Activated T-cell treated with anti-CD3 and anti-CD28 coated beads for 4 hours (primary cell): ENCODE measurements at places on chromosomes 2 and 18.

GRCh38 chr2:69138247-69138772, 125.3 kb downstream of the ANTXR1 start:
- DNase-seq, result no peak

DNA sequence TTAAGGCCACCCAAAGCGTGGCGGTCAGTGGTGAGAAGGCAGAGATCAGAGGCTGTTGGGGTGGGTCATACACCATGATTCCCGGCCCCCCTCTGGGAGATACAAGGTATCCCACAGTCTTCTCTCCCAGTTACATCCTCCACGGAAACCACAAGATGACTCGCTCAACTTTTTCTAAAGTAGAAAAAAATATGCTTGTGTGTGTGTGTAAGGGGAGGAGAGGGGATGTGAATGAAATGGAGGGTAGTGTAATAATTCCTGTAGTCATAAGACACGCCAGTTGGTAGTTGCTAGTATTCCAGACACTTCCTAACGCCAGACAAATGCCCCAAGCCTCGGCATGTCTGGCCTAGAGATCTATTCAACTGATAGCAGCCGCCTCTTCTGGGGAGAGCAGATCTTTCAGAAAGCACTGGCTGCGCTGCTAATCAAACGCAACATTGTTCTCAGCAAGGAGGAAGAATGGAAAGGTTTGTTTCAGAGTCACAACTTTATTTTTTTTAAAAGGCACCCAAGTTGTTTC, 143.5 kb downstream of the TGIF1 start:
- no peak for DNase-seq

DNA sequence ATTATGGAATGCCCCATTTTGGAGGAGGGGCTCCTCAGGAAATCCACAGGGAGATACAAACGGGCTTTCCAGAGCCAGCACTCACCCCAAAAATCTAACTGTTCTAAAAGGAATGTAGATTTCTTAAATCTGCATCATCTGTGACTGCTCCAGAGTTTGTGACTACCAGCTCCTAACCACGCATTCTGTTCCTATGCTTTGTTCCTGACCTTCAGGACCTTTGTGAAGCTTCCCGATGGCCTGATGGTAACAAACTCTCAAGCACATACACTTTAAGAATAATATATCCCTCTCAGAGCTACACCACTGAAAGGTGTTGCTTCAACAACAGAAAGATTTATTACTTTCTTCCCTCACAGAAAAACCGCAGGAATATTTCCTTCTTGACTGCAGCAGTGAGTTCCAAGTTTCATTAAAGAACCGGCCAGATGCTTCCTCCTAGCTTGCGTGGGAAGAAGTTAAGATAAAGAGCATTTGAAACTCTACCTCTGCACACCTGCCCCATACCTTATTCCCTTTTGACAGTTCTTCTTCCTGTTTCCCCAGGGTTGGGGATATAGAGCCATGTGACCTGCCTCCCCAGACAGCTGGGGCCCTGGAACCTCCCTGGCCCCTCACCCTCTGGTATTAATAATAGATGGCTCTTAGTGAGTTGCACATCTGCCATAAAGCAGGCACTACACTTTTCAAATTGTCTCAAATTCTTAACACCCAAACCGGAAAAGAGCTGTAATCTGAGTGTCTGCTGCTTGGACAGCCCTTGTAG, 40.2 kb upstream of the EML4 start:
- no peak for DNase-seq

- no peak for DNase-seq
These were observed 2.5 kb downstream of the GALNT3 start for GRCh38 chr2:165791421-165792103.

DNA sequence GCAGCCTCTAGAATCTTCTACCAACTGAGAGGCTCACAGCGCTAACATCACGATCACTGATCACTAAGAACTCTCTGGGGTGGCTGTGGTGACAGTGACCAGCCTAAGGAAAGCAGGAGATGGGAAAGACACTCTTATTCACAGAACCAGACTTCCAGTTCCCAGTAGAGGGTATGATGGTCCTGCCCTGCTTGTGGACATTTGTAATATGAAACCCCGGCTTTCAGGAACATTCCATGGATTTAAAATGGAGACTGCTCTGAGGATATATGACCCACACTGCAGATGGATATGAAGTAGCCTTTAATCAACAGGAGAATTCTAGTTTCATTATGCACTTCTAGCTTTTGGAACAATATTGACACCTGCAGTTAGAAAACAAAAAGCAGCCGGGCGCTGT, 131.8 kb downstream of the AFF3 start:
- DNase-seq, result no peak

DNA sequence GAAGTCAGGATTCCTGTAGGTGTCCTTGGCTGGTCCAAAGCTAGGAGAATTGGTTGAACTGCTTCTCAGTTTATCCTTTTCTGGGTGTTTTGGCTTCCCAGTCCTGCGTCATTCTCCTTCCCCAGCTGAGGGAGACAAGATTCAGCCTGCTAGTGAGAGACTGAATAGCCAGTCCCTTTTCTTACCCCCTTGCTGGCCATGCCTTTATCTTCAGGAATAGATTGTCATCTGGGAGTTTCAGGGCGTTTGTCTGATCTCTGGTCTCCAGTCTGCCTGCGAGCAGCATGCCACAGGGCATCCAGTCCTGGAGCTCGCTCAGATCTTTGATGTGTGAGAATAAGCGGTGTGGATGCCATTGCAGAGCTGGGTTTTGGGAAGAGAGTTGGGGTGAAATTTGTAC, 5.8 kb downstream of the MYO1B start:
- DNase-seq, result no peak

GRCh38 chr2:172671501-172671900, 64.1 kb upstream of the RAPGEF4 start:
- DNase-seq, result no peak

DNA sequence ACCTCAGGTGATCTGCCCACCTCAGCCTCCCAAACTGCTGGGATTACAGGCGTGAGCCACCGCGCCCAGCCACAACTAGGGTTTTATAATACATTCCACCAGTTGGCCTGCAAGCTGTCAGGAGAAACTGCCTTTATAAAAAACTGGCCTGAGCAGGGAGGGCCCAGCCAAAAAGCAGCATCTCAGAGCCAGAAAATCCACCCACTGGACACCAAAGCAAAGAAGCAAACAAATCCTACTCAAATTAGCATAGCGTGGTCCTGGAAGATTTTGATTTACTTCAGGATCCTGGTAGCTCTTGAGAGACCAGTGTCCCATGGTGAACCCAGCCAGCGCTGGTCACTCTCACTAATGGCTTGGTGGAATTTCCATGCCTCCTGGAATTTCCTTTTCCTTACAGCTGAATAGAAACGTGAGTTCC, 60.0 kb upstream of the PXDN start:
- no peak for DNase-seq

- no peak for DNase-seq
These were observed 56.2 kb downstream of the ETAA1 start for GRCh38 chr2:67453310-67453709.

GRCh38 chr2:203578759-203579643, 43.9 kb upstream of the RAPH1 start:
- no peak for DNase-seq

DNA sequence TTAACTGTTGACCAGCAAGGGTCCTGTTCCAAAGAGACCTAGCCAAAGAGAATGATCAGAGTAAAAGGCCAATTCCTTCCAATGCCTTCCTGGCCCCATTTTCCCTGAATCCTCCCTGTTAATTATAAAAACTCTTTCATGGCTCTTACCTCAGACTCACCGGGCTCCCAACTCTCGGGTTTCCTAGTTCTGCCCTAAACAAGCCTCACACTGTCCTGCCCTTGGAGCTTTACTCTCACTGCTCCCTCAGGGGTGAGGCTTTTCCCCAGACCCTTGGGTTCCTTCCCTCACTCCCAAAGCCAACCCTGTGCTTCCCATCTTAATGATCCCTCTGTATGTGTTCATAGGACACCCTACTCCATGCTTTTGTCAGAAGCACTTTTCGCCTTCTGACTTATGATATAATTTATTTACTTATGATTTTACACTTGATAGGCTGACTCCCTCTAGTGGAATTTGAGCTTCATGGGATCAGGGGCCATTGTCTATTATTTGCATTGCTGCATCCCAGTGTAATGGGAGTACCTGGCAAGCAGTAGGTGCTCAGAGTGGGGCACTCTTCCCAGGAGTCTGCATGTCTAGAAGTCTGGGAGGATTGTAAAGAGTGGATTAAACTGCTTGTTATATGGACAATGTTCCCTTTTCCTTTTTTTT, 29.9 kb upstream of the ZNG1B start:
- no peak for DNase-seq

GRCh38 chr2:40256649-40257048, 195.2 kb downstream of the SLC8A1 start:
- DNase-seq, result no peak

GRCh38 chr2:68658266-68658665, 14.9 kb downstream of the PROKR1 start:
- DNase-seq, result no peak

DNA sequence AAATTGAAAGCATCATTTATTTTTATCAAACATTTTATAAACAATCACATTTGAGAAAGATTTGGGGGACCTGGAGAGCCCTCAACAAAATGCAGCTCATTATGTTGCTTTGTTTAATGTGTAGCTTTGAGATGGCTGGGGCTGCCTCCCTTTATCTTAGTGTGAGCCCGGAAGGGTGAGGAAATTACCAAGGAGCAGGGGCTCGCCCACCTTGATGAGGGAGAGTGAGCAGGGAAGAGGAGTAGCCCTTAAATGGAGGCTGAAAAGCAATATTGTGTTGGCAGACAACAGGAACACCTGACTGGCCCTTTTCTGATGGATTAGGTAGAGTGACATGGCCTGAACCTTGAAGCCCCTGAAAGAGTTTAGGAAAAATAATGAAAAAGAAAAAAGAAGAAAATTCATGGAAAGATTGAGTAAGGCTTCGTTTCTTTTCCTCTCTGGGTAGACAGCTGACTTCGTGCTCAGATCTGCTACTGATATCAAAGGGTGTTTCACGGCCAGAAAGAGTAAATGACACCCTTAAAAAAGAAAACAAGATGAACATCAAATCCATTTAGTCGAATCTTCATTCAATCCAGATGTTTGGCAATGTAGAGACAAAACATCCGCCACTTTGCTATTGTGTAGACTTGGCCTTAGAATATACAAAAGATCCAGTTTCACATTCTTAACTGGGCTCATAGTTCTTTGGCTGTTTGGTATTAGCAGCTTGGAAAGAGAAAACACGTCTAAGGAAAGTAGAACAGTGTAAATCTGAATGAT, 206.5 kb upstream of the TCF4 start:
- DNase-seq, result no peak

GRCh38 chr2:102294802-102295489, 16.4 kb upstream of the IL1RL1 start:
- DNase-seq, result no peak

GRCh38 chr2:44680424-44680971, 261.0 kb upstream of the SIX3 start:
- no peak for DNase-seq

GRCh38 chr2:98579926-98580325, 28.4 kb downstream of the COA5 start:
- no peak for DNase-seq

- no peak for DNase-seq
These were observed 464.6 kb upstream of the HS6ST1 start for GRCh38 chr2:128783193-128783671.

- DNase-seq, result no peak
These were observed 588 bp downstream of the TMEM214 start for GRCh38 chr2:27033253-27033852.

DNA sequence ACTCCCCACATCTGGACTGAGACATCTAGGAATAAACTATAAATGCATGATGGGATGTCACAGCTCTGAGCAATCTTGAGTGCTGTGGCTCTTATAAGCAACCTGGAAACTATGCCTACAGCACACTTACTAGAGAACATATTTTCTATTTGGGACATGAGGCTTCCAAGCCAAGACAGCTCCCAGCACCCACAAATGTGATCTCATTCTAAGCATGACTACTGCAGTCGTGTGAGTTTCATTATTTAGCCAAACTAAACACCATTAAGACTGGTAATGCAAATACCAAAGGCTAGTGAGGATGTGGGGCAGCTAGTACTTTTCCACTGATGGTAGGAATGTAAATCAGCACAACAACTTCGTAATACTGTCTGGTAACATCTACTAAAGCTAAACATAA, 72.5 kb downstream of the RTTN start:
- DNase-seq, result no peak

DNA sequence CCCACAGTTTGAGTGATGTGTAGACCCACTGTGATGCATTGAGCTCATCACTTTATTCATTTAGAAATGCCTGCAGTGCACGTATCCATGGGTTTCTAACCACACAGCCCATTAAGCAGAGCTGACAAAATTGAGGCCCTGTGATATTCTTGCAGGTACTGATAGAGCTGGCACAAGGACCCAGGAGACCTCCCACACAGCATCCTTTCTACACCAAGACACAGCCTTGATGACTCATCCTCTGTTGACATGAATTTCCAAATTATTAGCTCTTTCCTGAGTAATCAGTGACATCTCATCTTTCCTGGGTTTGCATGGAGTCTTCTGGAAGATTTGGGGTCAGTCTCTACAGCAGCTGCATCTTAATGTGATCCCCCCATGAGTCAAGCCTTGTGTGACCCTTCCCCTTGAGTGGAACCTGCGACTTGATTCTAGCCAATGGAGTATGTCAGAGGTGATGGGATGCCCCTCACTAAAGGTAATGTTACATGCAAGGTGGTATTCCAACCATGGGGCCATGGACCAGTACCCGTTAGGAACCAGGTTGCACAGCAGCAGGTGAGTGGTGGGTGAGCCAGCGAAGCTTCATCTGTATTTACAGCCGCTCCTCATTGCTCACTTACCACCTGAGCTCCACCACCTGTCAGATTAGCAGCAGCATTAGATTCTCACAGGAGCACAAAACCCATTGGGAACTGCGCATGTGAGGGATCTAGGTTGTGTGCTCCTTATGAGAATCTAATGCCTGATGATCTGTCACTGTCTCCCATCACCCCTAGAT, 181.1 kb upstream of the ARL4C start:
- DNase-seq, result no peak

DNA sequence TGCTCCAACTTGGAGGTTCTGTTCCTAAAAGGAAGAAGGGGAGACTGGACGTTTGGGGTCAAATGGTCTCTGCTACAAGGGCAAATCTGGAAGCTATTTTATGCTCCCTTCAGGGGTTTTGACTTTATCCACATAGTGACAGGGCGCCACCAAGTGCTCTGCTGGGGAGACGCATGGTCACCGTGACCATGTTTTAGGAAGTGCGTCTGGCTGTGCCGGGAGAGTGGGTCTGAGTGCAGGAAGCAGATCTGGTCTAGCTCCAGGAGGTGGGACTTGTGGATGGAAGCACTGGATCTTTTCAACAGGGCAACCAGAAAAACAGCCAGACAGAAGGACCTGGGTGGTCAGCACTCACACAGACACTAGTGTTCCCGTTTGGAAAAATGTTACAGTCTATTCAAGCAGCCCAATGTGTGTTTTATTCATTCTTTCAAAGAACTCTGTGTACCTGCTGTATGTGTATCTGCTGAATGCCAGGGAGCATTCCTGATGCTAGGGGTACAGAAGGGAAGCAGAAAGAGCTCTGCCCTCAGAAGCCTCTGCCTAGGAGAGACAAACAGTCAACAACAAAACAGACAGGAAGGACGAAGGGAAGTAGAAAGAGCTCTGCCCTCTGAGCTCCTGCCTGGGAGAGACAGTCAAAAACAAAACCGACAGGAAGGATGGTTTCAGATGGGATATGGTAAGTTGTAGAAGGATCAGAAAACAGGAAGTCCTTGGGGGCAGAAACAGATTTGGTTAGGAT, 14.3 kb downstream of the IMPA2 start:
- DNase-seq, result peak; percentile 38

GRCh38 chr18:9823805-9824473, 61.8 kb upstream of the TXNDC2 start:
- DNase-seq, result no peak

- no peak for DNase-seq
These were observed 229.2 kb downstream of the LDLRAD4 start for GRCh38 chr18:13447621-13448334.

GRCh38 chr2:156574112-156574511, 137.9 kb downstream of the GPD2 start:
- DNase-seq, result no peak
